Psoas muscle (tissue), 8 donors: ENCODE measurements at places on chromosomes 7 and 10.

DNA sequence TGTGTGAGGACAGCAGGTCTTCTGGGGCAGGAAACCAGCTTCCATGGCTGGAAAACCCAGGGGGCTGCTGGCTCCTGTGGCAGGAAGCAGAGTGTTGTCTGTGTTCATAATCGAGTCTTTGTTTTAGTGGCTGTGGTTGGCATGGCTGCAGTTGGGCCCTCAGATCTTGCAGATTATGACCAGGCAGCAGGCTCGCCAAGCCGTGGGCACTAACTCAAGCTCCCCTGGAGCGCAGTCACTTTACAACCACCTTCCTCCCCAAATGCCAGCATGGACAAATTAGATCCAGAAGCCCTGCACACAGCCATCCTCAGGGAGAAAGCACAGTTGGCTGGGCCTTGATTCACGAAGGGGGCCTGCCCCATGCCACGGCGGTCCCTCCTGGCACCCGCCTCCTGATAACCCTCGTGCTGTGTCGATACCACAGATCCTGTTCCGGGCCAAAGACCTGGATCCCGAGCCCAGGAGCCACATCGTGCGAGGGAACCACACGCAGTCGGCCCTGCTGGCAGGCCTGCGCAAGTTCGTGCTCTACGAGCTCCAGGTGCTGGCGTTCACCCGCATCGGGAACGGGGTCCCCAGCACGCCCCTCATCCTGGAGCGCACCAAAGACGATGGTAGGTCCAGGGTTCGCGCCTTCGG is 552.5 kb upstream of the FOXK1 start:
- DNase-seq = no peak

DNA sequence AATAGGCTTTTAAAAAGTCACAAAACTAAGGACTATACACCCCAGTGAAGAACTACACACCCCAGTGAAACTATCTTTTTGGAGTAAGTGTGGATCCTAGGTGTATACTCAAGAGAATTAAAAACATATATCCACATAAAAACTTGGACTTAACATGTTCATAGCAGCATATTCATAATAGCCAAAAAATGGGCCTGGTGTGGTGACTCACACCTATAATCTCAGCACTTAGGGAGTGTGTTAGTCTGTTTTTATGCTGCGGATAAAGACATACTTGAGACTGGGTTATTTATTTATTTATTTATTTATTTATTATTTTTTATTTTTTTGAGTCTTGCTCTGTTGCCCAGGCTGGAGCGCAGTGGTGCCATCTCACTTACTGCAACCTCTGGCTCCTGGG is 19.0 kb upstream of the COMTD1 start:
- no peak for DNase-seq

- DNase-seq = no peak
Observed at GRCh38 chr7:55307123-55307916, 57.8 kb upstream of the LANCL2 start.

DNA sequence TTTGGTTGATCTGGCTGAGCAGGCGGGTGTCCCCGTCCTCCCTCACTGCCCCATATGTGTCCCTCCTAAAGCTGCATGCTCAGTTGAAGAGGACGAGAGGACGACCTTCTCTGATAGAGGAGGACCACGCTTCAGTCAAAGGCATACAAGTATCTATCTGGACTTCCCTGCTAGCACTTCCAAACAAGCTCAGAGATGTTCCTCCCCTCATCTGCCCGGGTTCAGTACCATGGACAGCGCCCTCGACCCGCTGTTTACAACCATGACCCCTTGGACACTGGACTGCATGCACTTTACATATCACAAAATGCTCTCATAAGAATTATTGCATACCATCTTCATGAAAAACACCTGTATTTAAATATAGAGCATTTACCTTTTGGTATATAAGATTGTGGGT is 26.9 kb upstream of the TRIM56 start:
- peak; percentile 75 for DNase-seq

GRCh38 chr7:149772956-149773434 is 393 bp downstream of the ZNF467 start:
- no peak for DNase-seq

GRCh38 chr7:610531-611280 is 91.1 kb upstream of the PDGFA start:
- peak; percentile 55 for DNase-seq

DNA sequence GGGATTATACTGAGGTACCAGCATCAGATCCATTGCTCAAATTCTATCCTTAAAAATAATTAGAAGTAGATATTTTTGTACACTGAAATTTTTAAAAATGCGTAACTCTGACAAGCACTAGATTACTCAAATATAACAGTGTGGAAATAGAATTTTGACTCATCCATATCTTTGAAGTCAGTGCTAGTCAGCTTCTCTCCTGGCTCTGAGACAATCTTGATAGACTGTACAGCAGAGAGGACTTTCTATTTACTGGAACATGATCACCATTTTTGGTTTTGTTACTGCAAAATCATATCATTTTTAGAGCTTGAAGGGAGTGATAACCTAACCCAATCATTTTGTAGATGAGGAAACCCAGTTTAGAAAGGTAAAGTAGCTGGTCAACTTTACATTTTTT is 195.0 kb downstream of the MTERF1 start:
- no peak for DNase-seq

DNA sequence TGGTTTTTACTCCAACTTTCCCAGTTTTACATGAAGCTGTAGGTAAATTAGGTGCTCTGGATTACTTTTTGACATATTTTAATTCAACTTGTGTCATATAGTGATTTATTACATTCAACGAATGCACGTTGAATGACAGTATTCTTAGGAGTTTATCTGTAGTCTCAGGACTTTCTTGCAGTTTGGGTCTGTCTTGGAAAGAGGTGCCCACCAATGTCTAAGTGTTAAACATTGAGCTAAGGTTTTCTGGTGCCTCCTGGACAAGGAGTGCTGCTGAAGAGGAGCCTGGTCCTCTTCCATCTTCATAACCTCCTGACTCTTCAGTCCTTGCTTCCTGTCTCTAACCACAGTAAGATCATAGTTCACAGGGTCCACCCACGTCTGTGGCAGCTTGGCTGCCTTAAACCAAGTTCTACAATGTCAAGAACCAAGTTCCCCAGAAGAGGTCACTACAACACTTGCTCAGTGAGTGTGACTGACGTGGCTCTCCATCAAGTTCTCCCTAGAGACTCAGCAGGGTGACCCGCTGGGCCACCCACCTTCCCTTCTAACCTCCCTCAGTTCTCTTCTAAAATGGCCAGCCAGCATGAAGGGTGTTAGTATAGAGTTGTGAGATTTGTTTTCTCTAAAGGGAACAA is 6.1 kb downstream of the NPY start:
- no peak for DNase-seq

DNA sequence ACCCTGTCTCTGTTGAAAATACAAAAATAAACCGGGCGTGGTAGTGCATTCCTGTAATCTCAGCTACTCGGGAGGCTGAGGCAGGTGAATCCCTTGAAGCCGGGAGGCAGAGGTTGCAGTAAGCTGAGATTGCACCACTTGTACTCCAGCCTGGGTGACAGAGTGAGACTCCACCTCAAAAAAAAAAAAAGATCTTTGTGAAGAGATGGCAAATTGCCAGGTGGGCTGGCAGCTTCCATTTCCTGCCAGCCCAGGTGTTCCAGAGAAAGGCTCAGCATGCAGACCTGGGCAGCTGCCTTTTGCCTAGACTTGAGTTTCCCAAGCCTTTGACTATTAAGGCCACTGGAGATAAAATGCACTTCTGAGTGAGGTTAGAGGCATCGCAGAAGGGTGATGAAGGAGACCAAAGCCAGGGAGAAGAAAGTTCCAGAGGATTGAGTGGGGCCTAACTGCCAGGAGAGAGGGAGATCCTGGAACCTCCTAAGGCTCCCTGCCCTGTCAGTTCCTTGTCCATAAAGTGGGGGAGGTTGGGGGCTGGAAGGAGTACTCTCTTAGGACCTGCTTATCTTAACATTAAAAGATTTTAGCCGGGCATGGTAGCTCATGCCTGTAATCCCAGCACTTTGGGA is 10.0 kb upstream of the DDIT4 start:
- no peak for DNase-seq

GRCh38 chr7:27159266-27160144 is 3.0 kb upstream of the HOXA7 start:
- peak; percentile 26 for DNase-seq

GRCh38 chr10:88881320-88881719 is 1.3 kb downstream of the STAMBPL1 start:
- no peak for DNase-seq

GRCh38 chr10:117533507-117534281 is 8.9 kb upstream of the EMX2 start:
- DNase-seq = no peak

DNA sequence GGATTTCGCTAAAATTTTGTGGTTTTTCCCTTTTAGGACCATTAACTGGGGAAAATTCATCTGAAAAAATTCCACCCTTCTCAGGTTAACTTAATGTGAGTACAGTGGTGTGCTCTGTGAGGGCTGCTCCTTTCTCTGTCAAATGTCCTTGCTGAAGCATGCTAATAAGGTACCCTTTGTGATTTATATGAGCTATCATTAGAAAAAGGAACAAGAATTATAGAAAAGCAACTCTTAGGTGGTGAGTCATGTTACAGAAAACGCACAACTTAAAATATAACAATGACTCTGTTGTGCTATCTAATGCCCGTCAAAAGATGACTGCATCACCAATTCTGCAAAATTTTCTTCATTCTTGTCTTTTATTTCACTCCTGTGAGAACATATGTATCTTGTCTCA is 162.0 kb upstream of the MAGI2 start:
- no peak for DNase-seq

DNA sequence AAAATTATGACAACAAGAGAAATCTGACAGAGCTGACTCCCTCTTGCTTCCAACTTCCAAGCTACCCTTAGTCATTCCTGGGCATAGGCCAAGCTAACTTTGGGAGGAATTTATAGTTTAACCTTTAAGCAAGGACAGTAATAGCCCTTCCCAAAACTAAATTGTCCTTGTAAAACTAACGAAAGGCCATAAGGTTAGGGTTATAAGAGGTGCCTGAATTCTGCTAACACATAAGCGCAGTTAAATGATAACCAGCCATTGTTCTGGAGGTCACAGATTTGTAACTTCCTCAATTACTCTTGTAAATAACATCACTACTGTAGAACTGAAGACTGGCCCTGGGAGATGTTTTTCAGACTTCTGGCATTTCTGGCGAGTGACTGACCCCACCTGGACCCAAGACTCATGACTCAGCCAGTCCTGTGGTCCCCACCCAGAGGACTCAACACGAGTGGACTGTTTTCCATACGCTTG is 481.2 kb downstream of the KCNMA1 start:
- no peak for DNase-seq

GRCh38 chr10:35870665-35871310 is 228.7 kb upstream of the FZD8 start:
- no peak for DNase-seq

DNA sequence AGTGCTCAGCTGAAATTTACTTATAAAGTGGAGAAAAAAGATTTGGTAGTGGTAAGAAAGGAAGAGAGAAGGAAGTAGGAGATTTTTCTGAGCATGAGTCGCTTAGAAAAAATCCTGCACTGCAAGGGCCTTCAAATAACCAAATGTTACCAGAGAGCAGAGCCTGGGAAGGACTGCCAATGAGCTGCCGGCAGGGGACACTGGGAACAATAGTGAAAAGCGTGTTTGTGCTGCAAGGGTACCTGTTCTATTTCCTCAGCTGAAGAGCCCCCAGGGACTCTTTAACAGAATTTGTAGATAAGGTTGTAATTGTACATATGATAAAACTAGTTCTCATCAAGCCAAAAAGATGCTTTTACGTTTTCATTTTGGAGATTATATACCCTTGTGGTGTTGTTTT is 696.3 kb upstream of the C7orf33 start:
- no peak for DNase-seq

- no peak for DNase-seq
Observed at GRCh38 chr7:127391591-127392181, 822 bp downstream of the ZNF800 start.

DNA sequence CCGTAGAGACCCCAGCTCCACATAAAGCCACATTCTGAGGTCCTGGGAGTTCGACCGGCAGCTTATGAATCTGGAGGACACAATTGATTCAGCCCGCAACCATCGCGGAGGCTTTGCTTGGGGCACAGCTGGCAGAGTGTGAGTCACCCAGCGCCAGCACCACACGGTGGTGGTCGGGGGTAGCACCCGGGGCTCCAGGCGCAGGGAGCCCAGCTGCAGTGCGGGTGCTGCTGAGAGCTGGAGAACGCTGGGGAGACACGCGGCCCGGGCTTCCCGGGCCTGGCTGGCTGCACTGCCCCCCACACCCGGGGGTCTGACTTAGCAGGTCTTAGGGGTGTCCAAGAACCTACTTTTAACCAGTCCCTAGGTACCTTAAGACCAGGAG is 87.9 kb downstream of the PAXIP1 start:
- no peak for DNase-seq

- DNase-seq = no peak
Observed at GRCh38 chr7:156969972-156970420, 20.5 kb downstream of the NOM1 start.

DNA sequence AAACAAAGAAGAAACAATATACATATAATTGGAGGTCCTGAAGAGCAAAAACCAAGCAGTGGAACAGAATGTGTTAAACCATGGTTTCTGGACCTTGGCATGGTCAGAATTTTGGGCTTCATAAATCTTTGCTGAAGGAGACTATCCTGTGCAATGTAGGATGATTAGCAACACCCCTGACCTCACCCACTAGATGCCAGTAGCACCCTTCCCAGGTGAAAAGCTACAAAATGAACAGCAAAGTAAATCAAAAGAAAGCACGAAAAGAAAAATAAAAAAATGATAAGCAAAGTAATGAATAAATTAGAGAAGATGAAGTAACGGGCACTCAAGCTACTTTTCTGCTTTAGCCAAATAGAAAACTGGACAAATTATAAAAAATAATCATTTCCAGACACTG is 19.2 kb upstream of the ZPBP start:
- no peak for DNase-seq

DNA sequence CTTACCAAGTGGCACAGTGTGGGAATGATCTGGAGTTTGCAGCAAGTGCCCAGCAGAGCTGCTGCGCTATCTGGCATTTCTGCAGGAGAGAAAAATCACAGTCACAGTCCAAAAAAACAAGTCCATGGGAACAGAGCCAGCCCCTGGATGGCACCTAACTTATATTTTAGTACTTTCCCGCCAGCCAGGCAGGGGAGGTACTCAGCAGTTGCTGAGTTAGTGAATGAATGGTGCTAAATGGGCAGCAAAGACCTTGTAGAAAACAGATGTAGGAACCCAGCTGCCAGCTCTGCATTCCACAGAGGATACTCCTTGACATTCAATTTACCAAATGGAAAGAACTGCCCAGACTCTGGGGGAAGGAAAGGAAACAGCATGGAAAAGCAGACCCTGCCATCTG is 54.5 kb downstream of the GSDME start:
- no peak for DNase-seq
